ENCODE measurements at places on chromosomes 7 and 10.

GRCh38 chr10:116316503-116316902, 7.7 kb upstream of the CCDC172 start:
- no peak for DNase-seq

- DNase-seq: no peak
Observed at GRCh38 chr7:45196374-45196773, 38.8 kb downstream of the RAMP3 start.

- no peak for DNase-seq
Observed at GRCh38 chr7:517774-518629, 1.6 kb downstream of the PDGFA start.

- no peak for DNase-seq
Observed at GRCh38 chr7:968205-969105, 6.9 kb downstream of the COX19 start.

- no peak for DNase-seq
Observed at GRCh38 chr10:47379445-47379785, 4.7 kb downstream of the ZNF488 start.

DNA sequence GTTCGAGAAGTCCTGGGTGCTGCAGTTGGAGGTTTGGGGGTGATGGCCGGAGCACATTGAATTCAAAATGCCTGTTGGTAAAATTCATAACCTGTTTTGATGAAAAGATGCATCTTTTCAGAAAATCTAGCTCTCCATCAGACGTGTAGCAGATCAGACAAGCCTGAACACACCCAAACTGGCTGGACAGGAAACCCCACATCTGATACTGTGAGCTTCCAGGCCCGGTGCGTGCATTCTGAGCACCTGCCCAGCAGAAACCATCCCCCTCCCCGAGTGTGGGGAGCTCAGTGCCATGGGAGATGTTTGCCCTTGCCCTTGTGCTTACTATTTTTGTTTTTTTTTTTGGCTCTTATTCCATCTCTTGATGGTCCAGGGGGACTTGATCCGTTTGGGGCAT, 417.1 kb downstream of the TCERG1L start:
- DNase-seq: no peak

DNA sequence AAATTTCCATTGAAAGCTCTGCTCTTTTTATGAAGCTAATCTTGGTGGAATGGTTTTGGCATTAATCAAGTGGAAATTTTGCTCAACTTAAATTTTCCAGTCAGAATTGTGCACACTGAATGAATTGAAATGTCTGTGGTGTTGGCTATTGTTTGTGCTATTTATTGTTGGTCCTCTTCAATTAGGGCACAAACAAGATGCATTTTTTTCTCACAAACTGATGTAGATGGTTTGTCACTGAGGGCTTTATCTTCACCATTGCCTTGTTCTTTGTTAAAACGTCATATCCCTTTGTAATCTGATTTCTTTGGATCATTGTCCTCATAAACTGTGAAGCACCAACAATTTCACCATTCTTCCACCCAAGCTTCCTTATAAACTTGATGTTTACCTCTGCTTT, 152.1 kb upstream of the RHOBTB1 start:
- DNase-seq: no peak

DNA sequence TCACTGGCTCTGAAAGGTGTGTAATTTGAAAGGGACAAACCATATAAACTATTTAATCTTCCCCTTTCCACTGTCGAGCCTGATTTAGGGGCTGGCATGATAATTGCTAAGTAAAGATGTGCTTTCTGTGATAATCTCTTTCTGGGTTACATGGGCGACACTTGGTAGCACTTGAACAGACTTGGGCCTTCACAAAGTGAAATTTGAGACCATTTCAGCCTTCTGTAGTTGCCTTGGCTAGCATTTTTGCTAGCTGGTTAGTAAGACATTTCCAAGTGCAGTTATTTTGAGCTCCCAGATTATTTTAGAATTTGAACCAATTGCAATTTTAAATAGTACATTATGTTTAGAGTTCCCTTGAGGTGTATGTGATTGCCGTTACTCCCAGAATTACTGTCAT, 432.7 kb upstream of the GALNT17 start:
- no peak for DNase-seq

GRCh38 chr10:29731760-29732159, 97.0 kb upstream of the SVIL start:
- no peak for DNase-seq

DNA sequence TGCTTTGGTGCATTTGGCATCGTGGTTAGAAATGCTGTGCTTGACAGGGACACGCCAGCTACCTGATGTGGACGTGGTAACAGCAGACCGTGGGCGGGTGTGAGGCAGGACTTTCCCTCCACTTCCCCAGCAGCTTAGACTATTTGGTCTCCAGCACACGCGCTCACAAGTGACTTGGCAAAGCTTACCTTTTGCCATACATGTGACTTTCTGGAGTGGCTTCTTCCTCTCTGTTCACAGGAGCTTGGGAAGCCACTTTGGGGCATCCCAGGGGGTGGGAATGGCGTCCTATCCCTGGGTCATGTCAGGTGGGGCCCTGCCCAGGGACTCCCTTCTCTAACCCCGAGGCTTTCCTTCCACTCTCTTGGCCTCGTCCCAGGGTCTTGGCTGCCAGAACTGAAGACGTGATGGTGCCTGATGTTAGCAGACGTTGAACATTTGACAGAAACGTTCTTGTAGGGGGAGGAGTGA, 228.7 kb upstream of the KLF6 start:
- no peak for DNase-seq
